ENCODE measurements at places on chromosomes 11 and 22.
A peak's percentile ranks its signal among the peaks of the same experiment; 100 is the strongest.

DNA sequence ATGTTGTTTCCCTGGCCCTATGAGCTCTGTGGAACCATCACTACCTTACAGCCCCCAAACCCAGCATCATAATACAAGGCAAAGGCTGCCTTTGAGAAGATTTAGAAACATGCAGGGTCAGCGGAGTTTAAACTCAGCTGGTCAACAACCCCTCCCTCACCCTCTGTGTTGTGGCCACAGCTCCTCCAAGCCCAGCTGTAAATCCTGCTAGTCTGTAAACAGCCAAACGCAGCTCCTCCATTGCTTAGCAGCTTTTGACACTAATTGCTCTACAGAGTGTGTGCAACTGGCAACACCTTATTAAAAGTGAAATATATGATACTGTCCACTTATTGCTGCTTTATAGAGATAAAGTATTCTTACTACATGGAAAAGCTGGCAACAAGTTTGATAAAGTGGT lies 29.1 kb downstream of the OPCML start:
- no peak for DNase-seq

DNA sequence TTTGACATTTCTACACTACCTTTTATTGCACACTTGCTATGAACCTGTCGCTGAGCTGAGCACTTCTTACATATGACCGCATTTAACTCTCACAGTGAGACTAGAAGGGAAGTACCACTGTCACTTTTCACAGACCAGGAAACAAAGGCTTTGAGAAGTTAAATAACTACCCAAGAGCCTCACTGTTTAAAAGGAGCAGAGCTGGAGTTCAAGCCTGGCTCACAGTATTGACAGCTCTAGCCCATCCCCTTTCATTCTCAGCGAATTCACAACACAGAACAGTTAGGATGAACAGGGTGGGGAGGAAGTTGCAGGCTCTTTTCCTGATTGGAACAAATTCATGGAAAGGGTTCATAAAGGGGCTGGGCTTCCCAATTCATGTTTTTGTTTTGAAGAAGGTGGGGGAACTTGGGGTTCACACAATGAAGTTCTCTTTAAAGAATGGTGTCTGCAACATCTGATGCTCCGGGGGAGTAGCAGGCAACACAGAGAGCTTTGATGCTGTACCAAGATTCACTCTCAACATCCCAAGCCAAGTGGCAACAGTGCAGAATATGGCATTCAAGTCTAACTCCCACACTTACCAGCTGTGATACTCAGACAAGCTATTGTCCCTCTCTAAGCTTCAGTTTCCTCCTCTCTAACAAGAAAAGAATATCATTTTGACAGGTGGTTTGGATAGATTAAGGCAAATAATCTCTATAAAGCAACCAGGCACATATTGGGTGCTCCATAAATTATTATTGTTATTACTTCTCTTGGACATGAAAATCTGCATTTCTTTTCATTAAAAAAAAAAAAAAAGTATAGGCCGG lies 17.2 kb downstream of the SCGB1A1 start:
- DNase-seq: no peak

GRCh38 chr11:43905813-43906241 lies 25.2 kb downstream of the ALKBH3 start:
- DNase-seq: peak; percentile 67

GRCh38 chr11:200224-201003 lies 6.8 kb downstream of the BET1L start:
- DNase-seq: no peak

- no peak for DNase-seq
Observed at GRCh38 chr11:118545533-118545932, 14.5 kb downstream of the TMEM25 start.

- no peak for DNase-seq
Observed at GRCh38 chr11:33187998-33188722, 26.9 kb upstream of the CSTF3 start.

DNA sequence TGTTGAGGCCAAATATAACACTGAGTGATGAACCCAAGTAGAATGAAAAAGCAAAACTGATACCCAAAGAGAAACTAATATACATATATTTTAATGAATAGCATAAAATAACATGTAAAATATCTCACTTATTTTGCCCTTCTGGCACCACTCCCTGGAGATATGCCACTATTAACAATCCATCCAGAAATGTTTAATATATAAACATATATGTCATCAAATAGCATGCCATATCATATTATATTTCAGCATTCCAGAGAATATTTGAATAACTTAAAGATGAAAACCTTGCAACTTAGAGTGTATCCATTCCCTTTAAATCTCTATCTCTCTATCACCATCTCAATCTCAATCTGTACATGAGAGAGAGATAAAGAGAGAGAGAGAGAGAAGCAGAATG lies 1073.3 kb upstream of the RAG2 start:
- DNase-seq: no peak

DNA sequence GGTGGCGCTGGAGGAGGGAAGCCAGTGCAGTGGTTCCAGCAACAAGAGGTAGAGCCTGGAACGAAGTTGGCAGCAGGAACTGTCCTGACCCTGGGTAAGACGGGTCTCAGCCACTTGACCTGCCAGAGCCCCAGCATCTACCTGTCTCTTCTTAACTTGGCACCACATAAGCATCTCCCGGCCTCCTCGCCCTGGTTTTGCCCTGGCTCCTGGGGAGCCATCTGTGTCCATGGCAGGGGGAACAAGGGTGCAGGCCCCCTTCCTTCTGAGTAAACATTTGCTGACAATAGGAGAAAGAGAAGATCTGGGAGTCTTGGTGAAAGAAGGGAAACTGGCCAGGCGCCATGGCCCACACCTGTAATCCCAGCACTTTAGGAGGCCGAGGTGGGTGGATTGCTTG lies 12.8 kb downstream of the P2RY2 start:
- no peak for DNase-seq

GRCh38 chr22:41481131-41481830 lies 12.4 kb downstream of the ACO2 start:
- peak; percentile 60 for DNase-seq

- DNase-seq: no peak
Observed at GRCh38 chr11:77512092-77512491, 38.2 kb upstream of the PAK1 start.

- DNase-seq: no peak
Observed at GRCh38 chr11:70325824-70326223, 55.3 kb downstream of the PPFIA1 start.

DNA sequence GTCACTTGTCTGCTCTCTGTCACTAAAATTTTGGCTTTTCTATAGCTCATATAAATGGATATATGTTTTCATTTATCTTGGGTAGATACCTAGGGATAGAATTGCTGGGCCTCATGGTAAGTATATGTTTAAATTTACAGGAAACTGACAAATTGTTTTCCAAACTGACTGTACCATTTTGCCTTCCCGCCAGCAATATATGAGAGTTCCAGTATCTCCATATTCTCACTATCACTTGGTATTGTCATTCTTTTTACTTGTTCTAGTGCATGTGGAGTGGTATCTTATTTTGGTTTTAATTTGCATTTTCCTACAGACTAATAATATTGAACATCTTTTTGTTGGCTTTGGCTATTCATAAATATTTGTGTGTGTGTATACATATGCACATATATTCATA lies 101.7 kb downstream of the TMEM135 start:
- no peak for DNase-seq

DNA sequence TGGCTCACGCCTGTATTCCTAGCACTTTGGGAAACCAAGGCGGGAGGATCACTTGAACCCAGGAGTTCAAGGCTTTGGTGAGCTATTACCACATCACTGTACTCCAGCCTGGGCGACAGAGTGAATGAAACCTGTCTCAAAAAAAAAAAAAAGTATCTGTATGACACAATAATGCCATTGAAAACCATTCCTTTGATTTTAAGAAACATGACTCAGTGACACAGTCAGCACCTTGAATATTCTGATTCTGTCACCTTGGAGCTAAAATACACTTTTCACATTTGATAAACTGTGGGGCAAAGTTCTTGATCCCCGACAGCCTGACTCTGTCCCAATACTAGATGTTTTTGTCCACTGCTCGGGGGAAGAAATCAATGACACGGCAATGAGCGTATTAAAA lies 16.7 kb upstream of the ELFN2 start:
- no peak for DNase-seq

GRCh38 chr11:111206472-111206871 lies 39.1 kb upstream of the POU2AF2 start:
- no peak for DNase-seq

GRCh38 chr11:67356864-67357561 lies 3.7 kb upstream of the POLD4 start:
- peak; percentile 86 for DNase-seq

DNA sequence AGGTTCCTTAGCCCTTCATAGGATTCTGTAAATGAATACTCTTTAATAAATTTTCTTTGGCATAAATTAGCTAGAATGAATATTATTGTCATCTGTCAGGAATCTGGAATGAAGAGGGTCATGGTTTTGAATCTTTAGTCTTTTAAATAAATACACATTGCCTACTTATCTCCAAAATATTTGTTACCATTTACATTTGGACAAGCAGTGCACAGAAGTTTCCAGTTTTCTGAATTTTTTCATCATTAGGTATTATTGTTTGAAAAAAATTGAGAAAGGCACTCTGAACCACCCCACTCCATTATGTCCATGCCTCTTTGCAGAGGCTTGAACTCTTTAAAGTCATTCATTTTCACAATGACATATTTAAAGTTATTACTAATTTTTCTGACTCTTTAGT lies 549.0 kb upstream of the LUZP2 start:
- DNase-seq: no peak

- DNase-seq: peak; percentile 52
Observed at GRCh38 chr11:38791346-38791961, 2193.4 kb upstream of the RAG2 start.

DNA sequence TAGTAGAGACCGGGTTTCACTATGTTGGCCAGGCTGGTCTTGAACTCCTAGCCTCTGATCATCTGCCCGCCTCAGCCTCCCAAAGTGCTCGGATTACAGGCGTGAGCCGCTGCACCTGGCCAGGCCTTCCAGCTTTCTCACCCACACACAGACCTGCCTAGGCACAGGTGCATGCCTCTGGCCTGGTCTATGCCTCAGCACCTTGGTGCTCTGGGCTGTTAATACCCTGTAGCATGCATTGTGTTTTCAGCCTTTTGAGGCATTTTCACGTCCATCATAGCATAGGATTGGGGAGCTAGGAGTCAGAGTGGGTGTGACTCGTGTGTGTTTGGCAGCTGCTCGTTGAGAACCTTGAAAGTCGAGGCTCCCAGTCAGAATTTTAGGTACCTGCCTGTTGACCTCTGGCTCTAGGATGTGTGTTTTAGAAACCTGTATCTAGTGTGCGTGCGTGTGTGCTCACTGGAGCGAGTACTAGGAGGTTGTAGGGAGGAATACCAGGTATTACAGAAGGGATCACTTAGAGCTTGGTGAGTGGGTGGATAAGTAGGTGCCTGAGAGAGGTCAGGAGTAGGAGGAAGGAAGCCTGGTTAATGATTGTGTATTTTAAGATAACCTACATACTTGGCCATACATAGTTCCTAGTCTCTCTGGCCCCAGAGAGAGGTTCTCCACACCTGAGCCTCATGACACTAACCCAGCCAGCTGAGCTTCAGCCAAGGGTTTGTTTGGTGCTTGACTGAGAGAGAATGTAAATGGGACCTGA lies 20.0 kb downstream of the CRKL start:
- peak; percentile 67 for DNase-seq

- DNase-seq: no peak
Observed at GRCh38 chr11:119889728-119890280, 160.8 kb upstream of the NECTIN1 start.

- DNase-seq: no peak
Observed at GRCh38 chr11:64263021-64263946, 12.0 kb downstream of the PLCB3 start.

DNA sequence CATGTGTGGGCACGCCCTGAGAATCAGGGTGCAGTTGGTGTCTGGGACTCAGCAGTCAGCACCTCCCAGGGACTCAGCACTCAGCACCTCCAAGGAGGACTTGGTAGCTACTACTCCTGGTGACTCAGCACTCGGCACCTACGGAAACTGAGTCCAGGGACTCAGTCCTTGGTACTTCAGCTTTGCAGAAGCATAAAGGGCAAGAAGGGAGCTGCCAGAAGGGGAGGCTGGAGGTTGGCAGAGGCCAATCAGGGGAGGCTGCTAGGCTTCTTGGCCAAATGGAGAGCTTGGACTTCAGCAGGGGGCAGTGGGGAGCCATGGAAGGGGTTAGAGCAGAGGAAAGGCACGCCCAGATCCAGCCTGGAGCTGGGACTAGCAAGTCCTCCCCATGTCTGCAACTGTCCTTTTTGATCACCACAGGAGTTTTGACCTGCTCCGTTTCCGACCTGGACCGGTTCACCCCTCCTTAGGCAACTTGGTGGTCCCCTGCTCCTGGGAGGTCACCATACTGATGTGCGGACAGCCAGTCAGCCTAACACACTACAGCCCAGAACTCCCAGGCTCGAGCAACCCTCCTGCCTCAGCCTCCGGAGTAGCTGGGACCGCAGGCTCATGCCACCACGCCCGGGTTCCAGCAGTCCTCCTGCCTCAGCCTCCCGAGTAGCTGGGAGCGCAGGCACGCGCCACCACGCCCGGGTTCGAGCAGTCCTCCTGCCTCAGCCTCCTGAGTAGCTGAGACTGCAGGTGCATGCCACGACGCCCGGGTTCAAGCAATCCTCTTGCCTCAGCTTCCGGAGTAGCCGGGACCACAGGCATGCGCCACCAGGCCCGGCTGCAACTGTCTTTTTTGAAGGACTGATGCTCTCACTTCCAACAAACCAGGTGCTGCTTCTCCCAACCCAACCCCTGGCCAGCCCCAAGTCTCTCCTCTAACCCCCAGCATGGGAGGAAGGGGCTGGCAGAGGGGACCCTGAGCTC lies 1.5 kb downstream of the ANO9 start:
- no peak for DNase-seq

DNA sequence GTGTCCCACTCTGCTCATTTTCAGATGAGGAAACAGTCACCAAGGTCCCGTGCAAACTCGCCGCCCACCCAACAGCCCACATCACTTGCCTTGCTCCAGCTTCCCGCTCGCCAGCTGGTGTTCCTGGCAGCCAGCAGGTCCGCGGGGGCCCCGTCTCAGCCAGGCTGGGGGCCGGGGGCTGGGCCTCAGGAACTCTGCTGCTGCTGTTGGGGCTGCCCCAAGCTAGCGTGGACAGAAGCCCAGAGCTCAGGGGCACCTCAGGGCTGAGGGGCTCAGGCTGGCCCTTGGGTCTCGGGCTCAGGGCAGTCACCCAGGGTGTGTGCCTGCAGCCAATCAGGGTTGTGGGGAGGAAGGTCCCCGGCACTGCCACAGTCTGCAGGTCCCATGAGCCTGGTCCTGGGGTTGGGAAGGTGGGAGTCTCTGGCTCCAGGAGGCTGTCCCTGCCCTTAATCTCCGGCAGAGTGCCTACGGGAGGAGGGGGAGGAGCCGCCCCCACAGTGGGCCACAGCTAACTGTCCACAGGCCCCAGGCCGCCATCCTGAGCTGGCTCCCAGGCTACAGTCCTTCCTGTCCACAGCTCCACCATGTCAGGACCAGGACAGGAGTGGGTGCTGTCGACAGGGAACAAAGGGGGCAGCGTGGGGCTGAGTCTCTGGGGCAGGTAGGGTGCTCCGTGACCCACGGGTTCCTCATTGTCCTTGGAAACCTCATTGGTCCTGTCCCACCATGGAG lies 65.2 kb downstream of the ARFGAP3 start:
- no peak for DNase-seq

DNA sequence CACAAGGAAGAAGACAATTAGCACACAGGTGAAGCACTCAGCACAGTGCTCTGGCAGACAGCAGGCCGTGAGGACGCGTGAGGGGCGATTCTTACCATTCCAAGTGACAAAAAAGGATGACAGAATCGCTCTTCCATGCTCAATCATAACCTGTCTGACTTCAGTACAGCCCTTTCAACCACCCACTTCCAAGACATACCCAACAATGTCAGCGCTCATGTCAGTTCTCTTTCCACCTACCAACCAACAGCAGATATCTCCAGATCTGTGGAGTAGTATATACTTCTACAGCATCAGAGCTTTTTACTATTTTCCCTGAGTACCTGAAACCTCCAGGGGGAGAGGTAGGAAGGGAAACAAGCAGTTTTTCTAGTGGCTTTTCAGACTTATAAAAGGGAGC lies 40.2 kb downstream of the MORC2 start:
- no peak for DNase-seq

Data from cerebellar cortex (tissue), 1 donor.